HepG2 (cell line): ENCODE measurements at places on chromosomes 7 and 10. TPM values are rescaled to one million over a fixed set of nuclear protein-coding genes. Genes with fewer than 3 reads are reported as not detected.

Gene OPN4
- not detected in 2 replicates for total RNA-seq

- H3K27me3 ChIP-seq: no peaks in the 10 kb centered on the region
- no peak overlapping the region for H3K4me3 ChIP-seq
- H3K36me3 ChIP-seq: peaks cover 12% of the 10 kb centered on the region
- no peak for DNase-seq
Measured at GRCh38 chr10:84510121-84510520, 181.7 kb downstream of the CCSER2 start.

GRCh38 chr10:33570495-33570894 is 236.0 kb upstream of the NRP1 start:
- H3K36me3 ChIP-seq: no peaks in the 10 kb centered on the region
- no peak overlapping the region for H3K4me3 ChIP-seq
- H3K27me3 ChIP-seq: no peaks in the 10 kb centered on the region
- no peaks in the 10 kb centered on the region for H3K4me1 ChIP-seq
- DNase-seq: no peak

- H3K4me1 ChIP-seq: no peaks in the 10 kb centered on the region
- no peak overlapping the region for H3K4me3 ChIP-seq
- peaks cover 4% of the 10 kb centered on the region; the same call in 1 of the 3 replicates for H3K27me3 ChIP-seq
- H3K36me3 ChIP-seq: no peaks in the 10 kb centered on the region
Measured at GRCh38 chr7:142440219-142440905, 182.5 kb upstream of the PRSS58 start.

DNA sequence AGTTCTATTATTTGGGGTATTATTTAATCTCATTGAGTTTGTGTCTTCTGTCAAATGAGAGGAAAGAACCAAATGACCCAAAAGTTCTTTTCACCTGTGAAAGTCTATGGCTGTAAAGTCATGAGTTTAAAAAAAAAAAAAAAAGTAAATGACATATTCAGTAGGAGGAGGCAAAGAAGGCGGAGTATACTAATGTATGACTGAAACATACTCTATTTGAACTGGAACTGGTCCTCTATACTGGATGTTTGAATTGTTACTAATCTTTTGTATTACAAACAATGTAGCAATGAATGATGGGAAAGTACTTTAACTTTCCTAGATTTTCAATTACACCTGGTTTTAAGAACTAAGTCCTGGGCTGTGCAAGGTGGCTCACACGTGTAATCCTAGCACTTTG is 24.9 kb upstream of the GSAP start:
- no peaks in the 10 kb centered on the region for H3K27me3 ChIP-seq
- no peaks in the 10 kb centered on the region for H3K36me3 ChIP-seq
- peaks cover 34% of the 10 kb centered on the region for H3K4me1 ChIP-seq
- H3K27ac ChIP-seq: no peak overlapping the region
- DNase-seq: no peak
